ENCODE measurements at places on chromosomes 3 and 15.

- DNase-seq: no peak
Measured at GRCh38 chr15:45640616-45641015, 5.8 kb downstream of the SQOR start.

- DNase-seq: no peak
Measured at GRCh38 chr15:90596943-90597342, 67.2 kb downstream of the CRTC3 start.

DNA sequence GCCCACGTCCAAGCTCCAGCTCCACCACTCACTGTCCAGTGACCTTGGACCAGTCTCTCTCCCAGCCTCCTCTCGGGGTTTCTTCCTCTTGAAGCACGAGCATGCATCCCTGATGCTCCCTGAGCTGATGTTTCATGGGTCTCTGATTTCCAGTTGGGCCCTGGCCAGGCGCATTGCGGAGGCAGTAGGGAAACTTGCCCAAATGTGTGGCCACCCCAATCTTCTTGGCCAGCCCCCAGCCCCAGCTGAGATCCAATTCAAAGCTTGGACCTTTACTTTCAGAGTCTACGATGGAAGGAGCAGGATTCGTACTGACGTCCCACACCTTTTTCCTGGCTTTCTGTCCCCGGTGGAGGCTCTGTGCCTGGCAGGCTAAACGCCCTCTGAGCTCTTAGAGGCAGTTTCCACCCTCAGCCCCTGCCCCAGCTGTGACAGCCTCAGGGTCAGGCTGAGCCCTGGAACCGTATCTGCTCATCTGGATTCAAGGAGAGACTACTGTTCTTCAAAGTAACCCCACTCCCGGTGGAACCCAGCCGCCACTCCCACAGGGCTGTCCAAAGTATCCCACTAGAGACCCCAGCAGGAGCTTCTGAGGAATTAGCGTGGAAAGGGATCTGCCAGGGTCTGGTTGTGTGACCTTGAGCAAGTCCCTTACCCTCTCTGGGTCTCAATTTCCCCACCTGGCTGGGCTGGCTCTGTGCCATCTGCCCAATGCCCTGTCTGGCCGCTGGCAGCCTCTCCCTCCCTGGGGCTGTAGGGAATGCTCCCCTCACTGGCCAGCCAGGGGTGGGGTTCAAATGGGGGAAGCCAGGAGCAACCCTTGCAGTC is 37.4 kb downstream of the CPN2 start:
- DNase-seq: no peak

GRCh38 chr3:23461069-23461468 is 257.9 kb downstream of the UBE2E2 start:
- DNase-seq: no peak

- no peak for DNase-seq
Measured at GRCh38 chr3:45507820-45508317, 86.7 kb upstream of the LIMD1 start.

- no peak for DNase-seq
Measured at GRCh38 chr3:188780193-188781147, 391.3 kb upstream of the TPRG1 start.

GRCh38 chr15:69390575-69390974 is 23.6 kb upstream of the KIF23 start:
- no peak for DNase-seq

DNA sequence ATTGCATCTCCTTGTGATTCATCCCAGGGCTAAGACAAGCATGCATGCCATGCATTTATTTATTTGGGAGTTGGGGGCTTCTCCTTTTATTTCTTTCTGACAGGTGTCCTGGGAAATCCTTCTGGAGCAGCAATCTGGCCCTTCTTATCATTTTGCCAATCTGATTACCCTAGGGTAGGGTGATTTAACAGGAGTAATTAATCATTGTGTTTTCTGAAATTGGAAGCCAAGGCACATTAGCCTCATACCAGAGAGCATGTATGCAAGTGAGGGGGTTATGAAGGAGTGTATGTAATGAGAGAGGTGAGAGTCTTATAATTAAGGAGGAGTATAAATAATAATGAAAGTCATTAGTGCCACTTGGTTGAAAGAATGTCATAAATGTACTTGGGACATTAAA is 37.4 kb upstream of the ARPP21 start:
- no peak for DNase-seq

GRCh38 chr3:104244680-104245220 is 1122.0 kb upstream of the ALCAM start:
- DNase-seq: no peak

- DNase-seq: no peak
Measured at GRCh38 chr3:174310475-174310983, 548.6 kb upstream of the NAALADL2 start.

GRCh38 chr3:63911509-63911872 is 692 bp downstream of the SCAANT1 start:
- no peak for DNase-seq

DNA sequence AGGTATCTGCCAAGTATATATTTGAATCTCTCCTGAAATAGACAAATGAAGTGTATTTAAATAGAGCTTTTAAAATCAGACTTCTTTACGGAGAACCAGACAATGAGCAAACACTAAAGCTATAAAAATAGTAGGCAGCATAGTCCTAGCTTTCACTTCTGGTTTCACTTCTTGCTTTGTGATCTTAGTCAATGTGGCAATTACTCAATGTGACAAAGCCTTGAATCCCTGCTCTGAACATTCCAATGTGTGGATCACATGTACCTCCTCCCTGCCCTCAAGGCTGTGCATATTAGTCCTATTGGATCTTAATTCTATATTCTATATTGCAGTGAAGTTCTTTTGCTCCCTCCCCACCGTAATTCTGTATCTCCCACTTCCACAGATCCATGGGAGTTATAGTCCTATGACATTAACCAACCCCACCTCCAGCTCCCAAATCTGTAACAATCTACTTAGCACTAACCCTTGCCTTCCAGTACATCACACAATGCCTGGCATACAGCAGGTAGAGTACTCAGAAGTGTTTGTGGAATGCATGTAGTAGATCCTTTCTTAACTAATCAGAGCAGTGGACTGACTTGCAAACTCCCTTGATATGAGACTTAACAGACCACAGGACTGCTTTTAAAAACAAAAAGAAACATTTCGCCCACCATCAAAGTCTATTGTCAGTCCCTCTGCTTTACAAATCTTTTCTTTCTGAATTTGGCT is 24.3 kb upstream of the CP start:
- no peak for DNase-seq

DNA sequence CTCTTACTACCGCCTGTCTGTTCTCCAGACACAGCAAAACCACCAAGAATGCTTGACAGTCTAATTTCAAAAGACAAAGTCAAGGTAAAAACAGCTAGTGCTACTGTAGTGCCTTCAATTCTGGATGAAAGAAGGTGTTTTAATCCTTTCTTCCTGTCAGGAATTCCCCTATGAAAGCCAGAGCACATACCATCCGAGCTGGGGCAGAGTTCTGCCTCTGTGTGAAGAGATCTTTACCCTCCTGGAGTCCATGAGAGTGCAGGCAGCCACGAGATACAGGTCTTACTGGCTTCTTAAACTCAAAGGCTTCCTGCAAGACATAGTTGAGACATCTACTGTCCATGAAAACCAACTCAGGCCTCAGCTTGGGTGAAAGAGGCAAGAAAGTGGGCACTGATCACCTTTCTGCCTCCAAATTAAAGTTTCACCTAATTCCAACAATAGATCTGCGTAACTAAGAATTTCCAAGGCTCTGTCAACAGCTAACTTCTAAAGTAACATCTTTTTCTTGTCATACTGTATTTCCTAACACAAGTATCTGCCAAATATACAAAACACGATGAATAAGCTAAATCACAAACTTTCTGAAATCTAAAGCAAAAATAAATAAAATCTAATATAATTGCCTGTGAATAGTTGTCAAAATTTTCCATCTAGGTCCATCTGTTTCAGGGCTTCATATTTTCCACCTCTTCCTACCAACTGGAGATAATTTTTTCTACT is 7.5 kb downstream of the CDC25A start:
- DNase-seq: no peak

DNA sequence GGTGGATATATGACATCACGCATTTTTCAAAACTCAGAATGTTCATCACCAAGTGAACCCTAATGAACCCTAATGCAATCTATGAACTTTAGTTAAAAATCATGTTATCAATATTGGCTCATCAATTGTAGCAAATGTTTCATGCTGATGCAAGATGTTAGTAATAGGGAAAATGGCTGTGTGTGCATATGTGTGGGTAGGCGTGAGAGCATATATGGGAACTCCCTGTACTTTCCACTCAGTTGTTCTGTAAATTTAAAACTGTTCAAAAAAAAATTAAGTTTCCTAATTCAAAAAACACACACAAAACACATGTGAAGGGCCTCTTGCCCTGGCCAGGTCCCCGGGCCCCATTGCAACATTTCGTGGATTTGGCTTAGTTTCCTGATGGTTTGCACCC is 89.7 kb upstream of the PROK2 start:
- no peak for DNase-seq

DNA sequence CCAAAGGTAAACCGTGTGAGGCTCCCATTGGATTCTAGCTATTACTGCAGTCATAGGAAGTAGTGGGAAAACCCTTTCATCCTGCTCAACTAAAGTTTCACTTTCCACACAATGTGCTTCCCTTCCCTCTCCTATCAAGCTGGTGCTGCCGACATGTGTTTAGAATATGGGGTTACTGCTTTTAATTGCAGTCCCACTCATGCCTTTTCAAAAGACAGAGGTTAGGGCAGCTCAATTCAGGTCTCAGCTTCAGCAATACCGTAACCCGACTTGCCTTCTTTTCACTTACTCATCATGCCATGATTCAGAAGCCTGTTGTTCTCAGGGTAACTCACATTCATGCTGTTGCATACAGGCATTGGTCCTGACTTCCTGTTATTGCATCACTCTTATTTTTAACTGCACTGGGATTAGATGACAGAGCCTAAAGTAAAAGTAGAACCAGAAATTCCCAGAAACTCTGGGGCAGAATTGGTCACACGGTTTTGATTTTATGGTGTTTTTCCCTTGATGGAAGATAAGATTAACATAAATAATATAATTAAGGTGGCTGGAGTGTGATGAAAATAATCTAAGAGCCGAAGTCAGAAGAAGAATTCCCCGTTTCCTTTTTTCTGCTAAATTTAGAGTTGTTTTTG is 45.7 kb downstream of the C2CD4B start:
- no peak for DNase-seq

- DNase-seq: no peak
Measured at GRCh38 chr3:3080309-3080708, 29.9 kb downstream of the IL5RA start.

- no peak for DNase-seq
Measured at GRCh38 chr3:56806407-56806806, 4.7 kb upstream of the ARHGEF3 start.

- DNase-seq: no peak
Measured at GRCh38 chr3:49804141-49805041, 1.3 kb downstream of the INKA1 start.

GRCh38 chr3:165359005-165359404 is 162.8 kb upstream of the SLITRK3 start:
- no peak for DNase-seq

DNA sequence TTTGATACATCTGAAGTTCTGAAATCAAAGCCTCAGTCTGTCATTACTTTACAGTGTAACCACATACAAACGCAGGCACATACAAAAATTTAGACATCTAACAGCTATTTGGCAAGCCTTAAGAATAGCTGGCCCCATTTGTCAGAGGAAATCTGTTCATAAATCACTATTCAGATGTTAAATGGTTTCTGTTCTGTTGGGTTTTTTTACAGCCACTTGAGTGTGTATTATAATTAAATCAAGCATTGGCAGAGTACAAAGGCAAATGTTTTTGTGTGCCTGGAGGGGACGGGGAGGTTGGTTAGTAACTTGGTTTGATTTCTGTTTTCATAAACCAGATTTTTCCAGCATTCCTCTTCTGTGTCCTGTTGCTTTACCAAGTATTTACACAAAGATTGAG is 24.1 kb downstream of the PIGB start:
- DNase-seq: no peak

DNA sequence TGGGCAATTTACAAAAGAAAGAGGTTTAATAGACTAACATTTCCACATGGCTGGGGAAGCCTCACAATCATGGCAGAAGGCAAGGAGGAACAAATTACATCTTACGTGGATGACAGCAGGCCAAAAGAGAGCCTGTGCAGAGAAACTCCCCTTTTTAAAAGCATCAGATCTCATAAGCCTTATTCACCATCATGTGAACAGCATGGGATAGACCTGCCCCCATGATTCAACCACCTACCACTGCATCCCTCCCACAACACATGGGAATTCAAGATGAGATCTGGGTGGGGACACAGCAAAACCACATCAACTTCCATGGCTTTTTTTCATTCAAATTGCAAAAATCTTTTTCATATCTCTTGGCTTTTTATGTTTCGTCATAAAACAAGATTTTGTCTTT is 67.6 kb upstream of the GADL1 start:
- DNase-seq: no peak

- no peak for DNase-seq
Measured at GRCh38 chr3:16174976-16175901, 759 bp downstream of the GALNT15 start.

GRCh38 chr3:53238051-53238850 is 17.6 kb downstream of the TKT start:
- no peak for DNase-seq

GRCh38 chr3:101253396-101253795 is 67.0 kb downstream of the IMPG2 start:
- DNase-seq: no peak

DNA sequence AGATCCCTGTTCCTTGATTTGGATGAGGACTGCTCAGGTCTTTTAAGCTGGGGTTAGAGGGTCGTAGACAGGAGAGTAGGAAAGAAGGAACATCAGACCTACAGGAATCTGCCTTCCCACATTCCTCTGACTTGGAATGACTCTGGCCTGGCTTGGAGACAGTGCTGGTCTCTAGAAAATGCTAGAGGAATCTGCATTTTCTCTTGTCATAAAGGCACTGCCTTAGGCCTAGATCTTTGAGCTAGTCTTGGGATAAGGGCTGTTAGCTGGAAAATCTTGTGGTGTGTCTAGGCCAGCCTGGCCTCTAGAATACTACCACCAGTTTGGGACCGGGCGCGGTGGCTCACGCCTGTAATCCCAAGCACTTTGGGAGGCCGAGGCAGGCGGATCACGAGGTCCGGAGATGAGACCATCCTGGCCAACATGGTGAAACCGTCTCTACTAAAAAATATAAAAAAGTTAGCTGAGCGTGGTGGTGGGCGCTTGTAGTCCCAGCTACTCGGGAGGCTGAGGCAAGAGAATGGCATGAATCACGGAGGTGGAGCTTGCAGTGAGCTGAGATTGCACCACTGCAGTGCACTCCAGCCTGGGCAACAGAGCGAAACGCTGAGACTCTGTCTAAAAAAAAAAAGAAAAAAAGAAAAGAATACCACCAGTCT is 17.3 kb upstream of the BSN start:
- DNase-seq: no peak

DNA sequence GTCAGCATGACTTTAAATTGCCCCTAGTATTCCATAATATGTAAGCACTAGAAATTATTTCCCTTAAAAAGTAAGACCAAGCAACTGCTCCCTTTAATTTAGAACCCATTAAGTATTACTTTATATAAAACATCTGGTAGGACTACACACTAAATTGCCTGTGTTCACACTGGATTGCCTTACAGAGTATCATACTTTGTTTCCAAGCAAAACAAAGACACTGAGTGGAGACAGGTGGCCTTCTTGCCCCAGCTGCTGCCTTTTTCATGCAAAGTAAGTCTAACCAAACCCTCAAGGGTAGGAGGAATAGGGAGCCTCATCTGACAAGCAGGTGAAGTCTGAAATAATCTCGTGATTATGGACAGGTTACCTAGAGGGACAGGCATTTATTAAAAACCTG is 87.3 kb downstream of the PEX5L start:
- no peak for DNase-seq

- DNase-seq: no peak
Measured at GRCh38 chr15:58038426-58039078, 27.0 kb downstream of the ALDH1A2 start.

Data from stimulated activated CD4-positive, alpha-beta T cell treated with anti-CD3 and anti-CD28 coated beads, Interleukin-1b, Interleukin-23, amount 100 ng/mL, for 24 hours (primary cell).